ENCODE measurements at places on chromosomes 1 and 21.
A peak's percentile ranks its signal among the peaks of the same experiment; 100 is the strongest.

- DNase-seq: no peak
These were observed 14.3 kb downstream of the NHLH2 start for GRCh38 chr1:115826628-115827027.

DNA sequence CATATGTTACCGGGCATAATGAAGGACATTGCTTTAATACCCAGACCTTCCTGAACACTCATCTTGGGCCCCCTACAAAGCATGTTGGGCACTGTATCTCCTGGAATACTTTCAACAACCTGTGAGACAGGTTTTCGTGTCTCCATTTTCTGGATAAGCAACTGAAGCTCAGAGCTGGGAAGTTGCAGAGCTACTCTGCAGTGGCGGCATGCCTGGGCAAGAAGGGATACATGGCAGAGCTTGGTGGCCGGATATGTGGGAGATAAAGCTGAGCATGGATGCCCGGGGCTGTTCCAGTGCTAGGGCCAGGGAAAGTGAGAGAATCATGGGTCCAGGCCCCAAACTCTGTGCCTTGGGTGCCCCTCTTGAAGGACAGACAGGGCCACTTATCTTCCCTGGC, 71.6 kb upstream of the KCND3 start:
- no peak for DNase-seq

DNA sequence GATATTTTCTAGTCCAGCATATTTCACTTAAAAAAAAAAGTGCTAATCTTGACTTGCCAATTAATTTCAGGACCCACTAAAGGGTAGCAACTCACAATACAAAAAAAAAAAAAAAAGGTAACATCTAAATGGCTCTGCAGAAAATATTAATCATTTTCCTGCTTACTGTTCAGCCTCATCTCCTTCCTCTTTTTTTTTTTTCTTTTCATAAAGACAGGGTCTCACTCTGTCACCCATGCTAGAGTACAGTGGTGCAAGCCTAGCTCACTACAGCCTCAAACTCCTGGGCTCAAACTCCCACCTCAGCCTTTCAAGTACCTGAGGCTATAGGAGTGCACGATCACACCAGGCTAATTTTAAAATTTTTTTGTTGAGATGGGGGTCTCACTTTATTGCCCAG, 30.4 kb downstream of the TTC13 start:
- no peak for DNase-seq

GRCh38 chr1:74468982-74469603, 43.3 kb downstream of the LRRC53 start:
- peak; percentile 1 for DNase-seq

DNA sequence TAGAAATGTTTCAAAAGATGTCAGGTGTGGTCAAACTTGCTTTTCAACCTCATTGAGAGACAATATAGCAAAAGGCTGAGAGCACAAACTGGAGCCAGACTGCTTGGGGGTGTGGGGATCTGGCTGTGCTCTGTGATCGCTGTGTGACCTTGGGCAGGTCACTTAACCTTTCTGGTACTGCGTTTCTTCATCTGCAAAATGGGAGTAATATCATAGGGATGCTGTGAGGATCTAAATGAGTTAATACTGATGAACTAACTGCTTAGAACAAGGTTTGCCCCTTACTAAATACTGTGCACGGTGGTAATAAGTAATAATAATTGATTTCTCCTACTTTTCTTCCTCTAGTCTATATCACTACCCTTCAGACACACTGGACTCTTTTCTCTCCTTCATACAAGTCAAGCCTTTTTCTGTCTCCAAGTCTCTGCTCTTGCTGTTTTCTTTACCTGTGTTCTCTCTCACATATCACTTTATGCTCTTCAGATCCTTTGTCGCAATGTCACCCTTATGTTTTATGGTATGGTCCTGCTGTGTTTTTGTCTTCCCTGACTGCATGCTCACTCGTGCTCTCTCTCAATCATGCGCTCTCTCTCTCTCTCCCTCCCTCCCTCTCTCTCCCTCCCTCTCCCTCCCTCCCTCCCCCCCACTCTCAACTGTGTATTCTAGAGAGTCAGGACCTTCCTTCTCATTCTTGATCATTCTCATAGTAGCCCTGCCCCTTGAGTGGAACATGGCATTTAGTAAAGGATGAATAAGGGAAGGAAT, 3.3 kb downstream of the MGST3 start:
- DNase-seq: no peak

DNA sequence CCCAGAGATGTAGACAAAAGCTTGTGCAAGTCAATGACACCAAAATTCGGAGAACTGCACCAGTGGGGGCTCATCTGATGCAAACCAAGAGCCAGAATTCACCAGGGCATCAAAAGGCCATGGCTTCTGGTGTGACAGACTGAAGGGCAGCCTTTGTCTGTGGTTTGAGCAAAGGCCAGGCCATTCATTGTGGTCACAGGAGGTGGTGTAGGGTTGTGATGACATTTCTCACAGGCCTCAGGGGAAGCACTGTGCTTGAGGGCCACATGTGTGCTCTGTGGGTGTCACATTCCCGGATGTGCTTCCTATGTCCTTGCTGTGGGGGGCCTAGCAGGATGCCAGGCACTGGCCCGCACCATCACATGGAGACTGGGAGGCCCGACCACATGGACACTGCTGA, 22.5 kb upstream of the KCNE1 start:
- DNase-seq: no peak

DNA sequence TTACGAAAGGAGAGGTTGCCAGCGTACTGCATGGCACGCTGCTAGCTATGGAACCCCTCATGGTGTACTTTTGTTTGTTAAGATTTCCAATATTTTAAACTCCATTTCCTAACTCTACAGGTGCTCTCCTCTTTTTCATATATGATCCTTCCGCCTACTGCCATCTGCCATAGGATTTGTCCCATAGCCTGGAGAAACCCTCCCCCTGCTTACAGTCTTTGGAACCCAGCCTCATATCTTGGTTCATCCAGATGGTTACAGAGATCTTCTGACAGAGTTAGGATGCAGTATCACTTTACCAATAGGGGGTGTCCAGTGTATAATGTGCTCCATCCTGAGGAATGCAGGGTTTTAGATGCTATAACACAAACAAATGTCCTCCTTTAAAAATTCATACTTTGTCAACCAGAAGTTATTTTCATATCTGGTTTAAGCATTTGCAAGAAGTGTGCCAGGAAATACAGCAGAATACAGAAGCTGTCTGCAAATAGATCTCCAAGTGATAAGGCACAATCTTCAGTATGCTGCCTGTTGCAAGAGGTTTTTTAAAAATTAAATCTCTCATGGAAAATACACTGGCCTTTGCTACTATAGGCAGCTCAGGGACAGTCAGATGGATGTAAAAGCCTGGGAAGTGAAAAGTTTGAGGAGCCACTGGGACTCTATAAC, 377.8 kb downstream of the KCNH1 start:
- DNase-seq: no peak

DNA sequence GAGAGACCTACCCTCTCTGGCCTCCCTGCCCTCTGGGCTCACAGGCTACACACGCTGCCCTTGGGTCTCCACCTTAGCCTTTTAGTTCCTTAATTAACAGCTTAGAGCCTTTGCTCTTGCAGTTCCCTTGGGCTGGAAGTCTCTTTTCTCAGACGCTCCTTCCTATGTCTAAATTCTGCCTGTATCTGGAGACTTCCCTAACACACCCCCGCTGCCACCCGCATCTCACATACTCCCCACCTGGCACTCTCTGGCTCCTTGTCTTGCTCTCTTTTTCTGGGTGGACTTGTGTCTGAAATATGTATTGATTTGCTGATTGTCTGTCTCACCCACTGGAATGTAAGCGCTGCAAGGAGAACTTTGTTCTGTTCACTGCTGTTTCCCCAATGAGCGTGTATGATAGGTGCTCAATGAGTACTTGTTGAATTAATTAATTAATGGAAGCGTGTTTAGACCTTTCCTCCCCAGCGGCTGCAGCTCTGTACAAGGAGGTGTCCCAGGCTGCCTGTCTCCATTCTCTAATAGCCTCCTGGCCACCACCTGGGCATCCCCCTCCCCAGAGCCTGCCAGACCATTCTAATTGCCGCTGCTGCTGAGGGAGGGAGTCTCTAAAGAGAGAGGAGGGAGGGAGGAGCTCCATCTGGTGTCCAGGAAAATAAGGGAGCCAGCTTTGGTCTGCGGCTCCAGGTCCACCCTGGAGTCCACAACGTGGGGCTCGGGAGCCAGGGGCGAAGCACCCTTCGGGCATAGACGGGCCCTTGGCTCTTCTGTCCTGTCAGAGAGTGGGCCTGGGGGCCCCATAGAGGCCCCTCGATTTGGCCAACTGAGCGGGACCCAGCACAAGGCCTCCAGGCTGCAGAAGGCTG, 95.4 kb downstream of the RNF220 start:
- DNase-seq: no peak
